ENCODE measurements at places on chromosomes 12 and 14. TPM values are rescaled to one million over a fixed set of nuclear protein-coding genes. Genes with fewer than 3 reads are reported as not detected.

DNA sequence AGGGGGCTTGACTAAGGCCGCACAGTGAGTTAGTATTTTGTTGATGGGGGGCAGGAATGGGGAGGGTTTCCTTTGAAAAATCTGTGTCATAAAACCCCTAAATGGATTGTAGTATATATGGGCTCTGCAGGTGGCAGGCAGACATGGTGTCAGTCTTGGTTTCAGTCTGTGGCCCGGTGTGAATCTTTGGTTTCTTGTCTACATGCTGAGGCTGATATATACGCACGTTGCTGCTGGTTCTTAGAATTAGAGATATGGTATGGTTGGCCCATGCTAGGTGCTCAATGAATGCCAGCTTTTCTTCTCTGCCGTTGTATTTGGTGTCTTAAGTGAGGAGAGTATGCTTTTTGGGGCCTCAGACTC, 73.1 kb downstream of the TSPAN9 start:
- no peaks in the 10 kb centered on the region for H3K36me3 ChIP-seq
- H3K27me3 ChIP-seq: peaks cover 15% of the 10 kb centered on the region
- DNase-seq: no peak
- H3K4me3 ChIP-seq: no peak overlapping the region
- H3K4me1 ChIP-seq: peaks cover 2% of the 10 kb centered on the region

DNA sequence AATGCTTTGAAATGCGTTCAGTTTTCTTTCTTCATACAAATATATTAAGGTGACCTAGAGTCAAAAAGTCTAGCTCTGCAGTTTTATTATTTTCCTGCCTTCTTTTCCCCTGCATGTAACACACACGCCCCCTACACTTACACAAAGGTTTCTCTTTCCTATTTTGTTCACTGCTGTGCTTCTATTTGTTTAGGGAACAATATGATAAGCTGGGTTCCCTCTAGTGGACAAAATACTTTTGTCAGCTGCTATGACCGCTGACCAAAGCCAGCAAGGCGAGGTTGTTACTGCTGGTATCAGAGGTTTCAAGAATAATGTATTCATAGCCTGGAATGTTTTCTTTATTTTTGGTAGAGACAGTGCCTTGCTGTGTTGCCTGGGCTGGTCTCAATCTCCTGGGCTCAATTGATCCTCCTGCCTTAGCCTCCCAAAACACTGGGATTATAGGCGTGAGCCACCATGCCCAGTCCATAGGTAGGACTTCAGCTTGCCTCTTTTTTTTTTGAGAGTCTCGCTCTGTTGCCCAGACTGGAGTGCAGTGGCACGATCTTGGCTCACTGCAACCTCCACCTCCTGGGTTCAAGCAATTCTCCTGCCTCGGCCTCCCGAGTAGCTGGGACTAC, 33.4 kb downstream of the FNTB start:
- DNase-seq: peak; percentile 11
- H3K27me3 ChIP-seq: no peaks in the 10 kb centered on the region
- peaks cover 12% of the 10 kb centered on the region for H3K36me3 ChIP-seq
- H3K4me3 ChIP-seq: no peak overlapping the region
- H3K4me1 ChIP-seq: no peaks in the 10 kb centered on the region

- H3K36me3 ChIP-seq: peaks cover 17% of the 10 kb centered on the region
- H3K27ac ChIP-seq: peak overlapping the region; percentile 94
- DNase-seq: no peak
- no peak overlapping the region for H3K4me3 ChIP-seq
These were observed 6.7 kb downstream of the GPR132 start for GRCh38 chr14:105058521-105059034.

- H3K36me3 ChIP-seq: no peaks in the 10 kb centered on the region
- no peak overlapping the region for H3K27ac ChIP-seq
- H3K4me3 ChIP-seq: no peak overlapping the region
These were observed 353 bp upstream of the PTPRR start for GRCh38 chr12:70920891-70921290.

GRCh38 chr12:49901986-49902385, 1.7 kb downstream of the FAIM2 start:
- H3K27ac ChIP-seq: no peak overlapping the region
- no peak for DNase-seq
- H3K36me3 ChIP-seq: no peaks in the 10 kb centered on the region
- H3K4me3 ChIP-seq: no peak overlapping the region
- H3K4me1 ChIP-seq: peaks cover 9% of the 10 kb centered on the region

DNA sequence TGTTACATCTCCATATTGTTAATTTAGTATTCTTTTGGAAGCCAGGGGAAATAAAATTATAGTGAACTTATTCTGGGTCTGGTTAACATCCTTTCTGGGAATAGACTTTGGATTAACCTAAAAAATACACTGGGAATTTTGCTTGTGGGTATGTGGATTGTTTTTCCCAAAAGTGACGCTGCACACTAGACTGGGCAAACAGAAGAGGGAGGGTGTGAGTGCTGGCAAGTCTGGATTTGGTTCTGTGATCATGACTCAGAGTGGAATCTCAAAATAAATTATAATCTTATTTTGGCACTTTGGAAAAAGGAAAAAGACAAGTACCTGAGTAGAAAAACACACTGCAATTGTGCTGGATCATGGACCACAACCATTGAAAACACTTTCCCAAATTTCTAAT, 15.2 kb upstream of the LUM start:
- H3K27ac ChIP-seq: no peak overlapping the region
- no peak overlapping the region for H3K4me3 ChIP-seq
- no peak for DNase-seq
- H3K27me3 ChIP-seq: peaks cover 5% of the 10 kb centered on the region
- H3K4me1 ChIP-seq: no peaks in the 10 kb centered on the region

GRCh38 chr12:12265571-12266388, 1.1 kb downstream of the LRP6 start:
- no peaks in the 10 kb centered on the region for H3K36me3 ChIP-seq
- H3K4me3 ChIP-seq: peak overlapping the region; percentile 83
- no peaks in the 10 kb centered on the region for H3K27me3 ChIP-seq

DNA sequence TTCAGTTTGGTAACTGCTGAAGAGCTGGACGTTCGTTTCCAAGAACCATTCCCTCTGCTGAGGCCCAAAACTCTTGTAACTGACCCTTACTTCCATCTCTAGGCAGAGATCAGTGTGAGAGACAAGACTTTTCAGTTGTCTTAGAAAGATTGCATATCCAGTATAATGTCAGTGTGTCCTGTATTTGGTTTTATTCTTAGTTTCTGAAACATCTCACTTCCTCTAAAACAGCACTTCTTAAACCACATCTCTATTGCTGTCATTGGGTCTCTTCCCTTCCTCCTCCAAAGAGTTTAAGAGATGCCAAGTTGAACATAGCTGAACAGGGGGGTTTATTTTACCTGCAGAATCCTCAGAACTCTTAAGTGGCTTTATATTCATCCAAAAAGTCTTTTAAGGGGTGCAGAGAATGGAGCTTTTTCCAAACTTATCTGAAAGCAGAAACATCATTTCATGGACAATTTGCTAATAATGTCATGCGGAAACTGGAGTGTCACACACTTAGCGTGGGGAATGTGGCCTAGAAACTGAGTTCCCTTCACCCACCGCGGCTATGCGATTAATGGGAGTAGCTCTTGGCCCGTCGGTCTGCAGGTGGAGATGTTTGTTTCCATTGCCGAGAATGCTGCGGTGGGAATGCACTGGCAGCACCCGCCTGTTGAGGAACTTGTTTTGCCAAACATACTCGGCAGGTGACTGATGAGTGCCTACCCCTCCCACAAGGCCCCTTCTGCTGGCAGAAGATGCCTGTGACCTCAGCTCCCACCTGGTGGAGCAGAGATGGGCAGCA, 148.2 kb downstream of the ADGRD1 start:
- DNase-seq: no peak
- no peak overlapping the region for H3K27ac ChIP-seq
- no peak overlapping the region for H3K4me3 ChIP-seq
- H3K36me3 ChIP-seq: no peaks in the 10 kb centered on the region
- no peaks in the 10 kb centered on the region for H3K27me3 ChIP-seq

- peaks cover 28% of the 10 kb centered on the region for H3K27me3 ChIP-seq
- H3K4me1 ChIP-seq: peaks cover 4% of the 10 kb centered on the region
- no peak overlapping the region for H3K4me3 ChIP-seq
These were observed 212.8 kb upstream of the BMP4 start for GRCh38 chr14:54169254-54169924.

DNA sequence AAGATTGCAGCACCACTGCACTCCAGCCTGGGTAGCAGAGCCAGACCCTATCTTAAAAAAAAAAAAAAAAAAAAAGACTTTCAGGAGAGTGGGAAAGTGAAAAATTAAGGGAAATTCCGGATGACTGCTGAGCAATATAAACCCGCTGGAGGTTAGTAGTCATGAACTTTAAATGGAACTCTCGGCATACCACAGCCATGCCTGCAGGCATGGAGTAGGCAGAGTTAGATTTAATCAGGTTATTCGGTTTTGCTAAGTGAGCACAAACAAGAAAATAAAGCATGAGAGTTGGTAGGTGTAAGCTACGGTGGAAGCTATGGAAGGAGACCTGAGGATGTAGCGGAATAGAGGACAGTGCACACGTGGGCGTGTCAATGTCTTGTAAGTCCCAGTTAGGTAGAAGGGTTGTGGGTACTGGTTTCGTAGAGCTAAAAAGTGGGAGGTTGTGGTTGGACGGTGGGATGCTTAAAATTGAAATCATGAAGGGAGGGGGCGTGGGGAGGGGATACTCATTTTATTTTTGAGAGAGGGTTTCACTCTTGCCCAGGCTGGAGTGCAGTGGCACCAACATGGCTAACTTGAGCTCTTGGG, 11.8 kb upstream of the TUBA1C start:
- no peaks in the 10 kb centered on the region for H3K4me1 ChIP-seq
- no peak overlapping the region for H3K27ac ChIP-seq
- H3K27me3 ChIP-seq: no peaks in the 10 kb centered on the region
- no peak overlapping the region for H3K4me3 ChIP-seq

DNA sequence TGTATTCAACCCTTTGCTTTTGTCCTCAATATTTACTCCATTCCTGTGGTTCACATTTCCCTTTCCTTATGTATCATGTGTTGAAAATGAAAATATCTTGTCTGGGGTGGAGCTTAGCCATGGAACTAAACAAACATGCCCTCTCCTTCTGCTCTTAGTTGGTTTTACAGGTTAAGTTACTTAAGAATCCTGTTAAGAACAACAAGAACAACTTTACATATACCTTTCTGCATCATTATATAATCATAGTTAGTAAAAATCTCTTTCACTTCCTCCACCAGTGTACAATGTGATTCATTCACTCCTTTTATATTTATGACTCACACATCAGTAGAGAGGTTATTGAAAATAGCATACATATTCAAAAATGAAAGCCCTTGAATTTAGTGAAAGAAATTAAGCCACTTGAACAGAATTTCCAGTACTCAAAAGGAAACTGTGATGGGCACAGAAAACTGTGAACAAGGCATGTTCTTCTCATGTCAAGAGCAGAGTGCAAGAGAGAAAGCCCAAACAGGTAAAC, 307.7 kb downstream of the CCDC91 start:
- peaks cover 30% of the 10 kb centered on the region for H3K36me3 ChIP-seq
- peaks cover 18% of the 10 kb centered on the region for H3K4me1 ChIP-seq
- no peak overlapping the region for H3K4me3 ChIP-seq
- H3K27me3 ChIP-seq: no peaks in the 10 kb centered on the region
- peak; percentile 10 for DNase-seq

DNA sequence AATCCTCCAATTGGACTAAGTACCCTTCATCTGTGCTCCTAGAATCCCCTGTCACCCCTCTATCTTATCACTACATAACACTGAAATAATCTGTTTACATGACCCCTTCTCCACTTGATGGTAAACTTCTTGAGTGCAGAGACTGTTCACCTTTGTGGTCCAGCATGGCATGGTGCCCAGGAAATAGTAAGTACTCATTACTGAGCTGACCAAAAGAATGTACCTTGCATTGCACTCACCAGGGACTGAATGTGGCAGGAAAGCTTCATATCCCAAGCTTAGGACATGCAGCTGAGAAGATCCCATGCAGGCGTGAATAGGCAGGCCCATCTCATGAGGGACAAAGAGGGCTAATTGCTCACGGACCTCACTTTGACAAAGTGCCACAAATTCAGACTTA, 1.4 kb upstream of the GARIN2 start:
- H3K4me3 ChIP-seq: no peak overlapping the region
- H3K27ac ChIP-seq: no peak overlapping the region
- no peaks in the 10 kb centered on the region for H3K36me3 ChIP-seq

MUCL1 gene
- total RNA-seq: not detected

ACVRL1 gene
- total RNA-seq: not detected
